ENCODE measurements at places on chromosomes 4 and X. TPM values are rescaled to one million over a fixed set of nuclear protein-coding genes. Genes with fewer than 3 reads are reported as not detected.

DNA sequence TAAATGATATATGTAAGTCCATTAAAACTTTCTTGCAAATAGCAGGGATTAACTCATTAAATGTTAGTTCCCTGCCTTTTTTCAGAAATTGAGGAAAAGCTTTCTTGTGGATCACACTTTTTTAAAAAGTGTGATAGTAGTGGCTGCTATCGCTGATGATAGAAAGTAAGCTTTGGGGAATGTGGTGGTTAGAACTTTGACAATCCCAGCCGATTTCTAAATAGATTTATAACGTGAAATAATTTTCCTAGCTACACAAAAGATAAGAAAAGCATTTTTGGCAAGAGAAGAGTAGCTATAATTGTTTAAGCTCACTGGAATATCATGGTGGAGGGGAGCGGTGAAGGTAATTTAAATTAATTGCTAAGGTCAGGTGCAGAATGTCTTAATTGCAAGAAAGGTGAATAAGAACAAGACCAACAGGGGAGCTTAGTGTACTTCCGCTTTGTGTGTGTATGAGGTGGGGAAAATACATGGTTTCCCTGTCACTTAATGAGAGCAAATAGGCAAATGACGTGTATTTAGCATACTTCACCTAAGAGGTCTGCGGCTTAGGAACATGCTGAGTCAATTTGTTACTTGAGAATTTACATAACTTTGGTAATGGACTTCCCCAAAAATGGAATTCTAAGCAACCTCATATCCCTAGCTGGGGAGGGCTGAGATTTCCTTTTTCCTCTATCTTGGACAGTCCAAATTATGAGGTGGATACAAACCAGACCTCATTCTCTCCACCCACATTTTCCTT, 11.7 kb upstream of the IL21 start:
- no peaks in the 10 kb centered on the region for H3K36me3 ChIP-seq
- no peaks in the 10 kb centered on the region for H3K4me1 ChIP-seq
- no peaks in the 10 kb centered on the region for H3K27me3 ChIP-seq
- H3K27ac ChIP-seq = no peak overlapping the region
- DNase-seq = no peak

DNA sequence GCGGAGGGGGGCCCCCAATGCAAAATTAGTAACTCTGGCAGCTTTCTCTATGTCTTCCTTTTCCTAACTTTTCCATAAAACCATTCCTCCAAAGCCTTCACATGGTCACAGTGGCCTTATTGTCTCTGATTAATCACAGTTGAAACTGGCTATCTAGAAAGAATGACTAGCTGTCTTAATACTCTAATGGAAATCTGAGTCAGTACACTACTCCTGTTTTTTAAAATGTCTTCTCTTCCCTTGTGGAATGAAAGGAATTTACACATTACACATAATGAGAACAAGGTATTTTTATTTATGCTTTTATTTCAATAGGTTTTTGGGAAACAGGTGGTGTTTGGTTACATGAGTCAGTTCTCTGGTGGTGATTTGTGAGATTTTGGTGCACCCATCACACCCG, 66.3 kb upstream of the PUDP start:
- no peak overlapping the region for H3K27ac ChIP-seq
- H3K27me3 ChIP-seq = no peaks in the 10 kb centered on the region
- DNase-seq = no peak
- H3K4me1 ChIP-seq = no peaks in the 10 kb centered on the region
- H3K4me3 ChIP-seq = no peak overlapping the region
- H3K36me3 ChIP-seq = no peaks in the 10 kb centered on the region

DNA sequence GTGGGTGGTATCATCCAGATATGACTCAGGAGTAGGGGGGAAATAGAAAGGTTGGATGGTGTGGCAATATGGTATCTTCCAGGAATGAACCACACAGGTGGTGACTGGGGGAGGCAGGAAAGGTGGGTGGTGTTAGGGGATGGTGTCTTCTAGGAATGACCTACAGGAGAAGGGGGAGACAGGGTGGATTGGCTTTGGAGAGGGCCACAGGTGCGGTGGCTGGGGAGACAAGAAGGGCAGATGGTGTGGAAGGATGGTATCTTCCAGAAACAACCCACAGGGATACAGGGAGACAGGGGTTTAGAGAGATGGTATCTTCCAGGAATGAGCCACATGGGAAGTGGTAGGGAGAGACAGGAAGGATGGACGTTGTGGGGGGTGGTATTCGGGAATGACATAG, 64.0 kb downstream of the MAOA start:
- H3K4me3 ChIP-seq = no peak overlapping the region
- H3K36me3 ChIP-seq = no peaks in the 10 kb centered on the region
- no peak for DNase-seq

DNA sequence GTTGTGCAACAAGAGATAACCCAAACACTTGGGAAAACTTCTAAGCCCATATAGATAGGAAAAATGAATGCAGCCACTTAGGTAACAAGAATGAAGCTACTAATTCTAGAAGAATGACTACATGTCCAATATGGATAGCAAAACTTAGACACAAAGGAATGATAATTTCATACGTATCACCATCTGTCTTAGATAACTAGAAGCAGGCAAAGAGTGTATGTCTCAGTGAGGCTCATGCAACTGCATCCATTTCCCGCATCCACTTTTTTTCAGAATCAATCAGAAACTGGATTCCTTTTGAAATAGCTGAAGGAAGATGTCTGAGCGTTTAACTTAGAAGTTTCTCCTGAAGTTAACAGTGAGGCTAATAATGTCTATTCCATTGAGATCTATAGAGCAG, 408.7 kb upstream of the PITX2 start:
- no peak overlapping the region for H3K27ac ChIP-seq
- no peaks in the 10 kb centered on the region for H3K36me3 ChIP-seq
- no peak for DNase-seq
- H3K4me1 ChIP-seq = no peaks in the 10 kb centered on the region
- H3K27me3 ChIP-seq = no peaks in the 10 kb centered on the region
- H3K4me3 ChIP-seq = no peak overlapping the region

GRCh38 chr4:173527103-173527891, 2.7 kb downstream of the HAND2 start:
- H3K27me3 ChIP-seq = no peaks in the 10 kb centered on the region
- no peak for DNase-seq
- no peaks in the 10 kb centered on the region for H3K36me3 ChIP-seq
- H3K4me3 ChIP-seq = peak overlapping the region; percentile 81
- peak overlapping the region; percentile 99 for H3K27ac ChIP-seq

- no peaks in the 10 kb centered on the region for H3K27me3 ChIP-seq
- H3K36me3 ChIP-seq = no peaks in the 10 kb centered on the region
- no peak overlapping the region for H3K4me3 ChIP-seq
- H3K4me1 ChIP-seq = no peaks in the 10 kb centered on the region
These were observed 97.1 kb downstream of the JADE1 start for GRCh38 chr4:128906581-128906980.

DNA sequence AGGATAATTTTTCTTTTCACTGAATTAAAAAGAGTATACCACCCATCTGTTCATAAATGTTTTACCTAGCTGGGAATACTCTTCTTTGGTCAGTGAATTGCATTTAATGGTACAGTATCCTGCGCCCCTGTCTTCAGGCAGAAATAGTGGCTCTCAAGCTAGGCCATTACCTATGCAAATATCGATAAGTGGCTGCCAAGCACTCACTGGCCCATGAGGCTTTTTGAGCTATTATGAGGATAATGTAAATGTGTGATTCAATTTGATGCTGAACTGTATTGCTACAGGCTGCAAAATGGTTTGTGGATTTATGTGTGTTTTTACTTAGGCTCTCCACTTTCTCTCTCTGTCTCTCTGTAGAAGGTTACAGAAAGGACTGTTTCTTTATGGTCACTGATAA, 30.1 kb upstream of the MTMR1 start:
- DNase-seq = no peak
- H3K27me3 ChIP-seq = no peaks in the 10 kb centered on the region
- no peak overlapping the region for H3K4me3 ChIP-seq
- H3K36me3 ChIP-seq = no peaks in the 10 kb centered on the region

GRCh38 chrX:153214934-153215333, 35.9 kb downstream of the MAGEA1 start:
- H3K4me3 ChIP-seq = no peak overlapping the region
- H3K27ac ChIP-seq = no peak overlapping the region
- H3K27me3 ChIP-seq = no peaks in the 10 kb centered on the region
- no peaks in the 10 kb centered on the region for H3K4me1 ChIP-seq
- DNase-seq = no peak
- no peaks in the 10 kb centered on the region for H3K36me3 ChIP-seq

GRCh38 chr4:40301603-40302002, 33.5 kb upstream of the CHRNA9 start:
- H3K36me3 ChIP-seq = no peaks in the 10 kb centered on the region
- no peak overlapping the region for H3K27ac ChIP-seq
- no peak overlapping the region for H3K4me3 ChIP-seq
- no peak for DNase-seq

- H3K36me3 ChIP-seq = no peaks in the 10 kb centered on the region
- H3K4me1 ChIP-seq = no peaks in the 10 kb centered on the region
- DNase-seq = no peak
- H3K27me3 ChIP-seq = no peaks in the 10 kb centered on the region
- no peak overlapping the region for H3K27ac ChIP-seq
- no peak overlapping the region for H3K4me3 ChIP-seq
These were observed 229.9 kb upstream of the CPEB2 start for GRCh38 chr4:14772388-14772787.

The GUCY1A1 gene
- total RNA-seq = 35.4 TPM
